Neural progenitor cell (in vitro differentiated cells): ENCODE measurements at places on chromosomes 12 and 14.

GRCh38 chr14:105398726-105399465 lies 558 bp downstream of the TEX22 start:
- no peak for DNase-seq

DNA sequence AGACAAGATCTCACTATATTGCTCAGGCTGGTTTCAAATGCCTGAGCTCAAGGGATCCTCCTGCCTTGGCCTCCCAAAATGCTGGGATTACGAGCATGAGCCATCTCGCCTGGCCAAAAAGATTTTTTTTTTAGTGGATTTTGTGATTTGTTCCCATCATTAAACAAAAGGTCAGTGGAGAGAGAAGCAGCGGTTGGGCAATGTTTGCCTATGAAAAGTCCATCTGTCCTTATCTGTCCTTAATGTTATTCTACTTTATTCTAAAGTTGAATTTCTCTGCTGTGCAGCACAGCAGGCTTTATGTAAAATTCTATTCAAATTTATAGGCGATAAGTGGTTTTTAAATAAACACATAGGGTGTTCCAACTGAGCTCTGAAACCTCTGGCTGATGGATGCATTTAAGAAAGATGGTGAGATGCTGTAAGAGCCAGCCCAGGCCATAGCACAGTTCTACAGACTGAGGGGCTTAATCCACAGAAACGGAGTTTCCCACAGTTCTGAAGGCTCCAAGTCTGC lies 18.8 kb downstream of the HCAR2 start:
- no peak for DNase-seq

GRCh38 chr14:93947282-93947681 lies 20.1 kb downstream of the FAM181A start:
- DNase-seq, result no peak

DNA sequence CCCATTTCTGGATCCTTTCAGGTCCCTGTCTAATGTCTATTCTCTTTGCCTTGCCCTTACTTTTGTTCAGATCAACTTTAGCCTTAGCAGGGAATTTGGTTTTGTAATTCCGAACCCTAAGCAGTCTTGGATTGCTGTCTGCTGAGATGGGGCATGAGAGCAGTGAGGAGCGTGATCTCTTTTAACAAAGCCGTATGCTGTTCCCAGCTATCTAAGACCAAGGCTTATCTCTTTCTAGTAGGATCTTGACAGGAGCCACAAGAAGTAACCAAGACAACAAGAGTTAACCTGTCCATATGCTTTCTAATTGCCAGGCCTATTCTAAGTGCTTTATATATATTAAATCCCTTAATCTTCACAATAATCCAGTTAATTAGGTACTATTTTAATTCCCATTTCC lies 4.5 kb upstream of the DHRS7 start:
- no peak for DNase-seq

DNA sequence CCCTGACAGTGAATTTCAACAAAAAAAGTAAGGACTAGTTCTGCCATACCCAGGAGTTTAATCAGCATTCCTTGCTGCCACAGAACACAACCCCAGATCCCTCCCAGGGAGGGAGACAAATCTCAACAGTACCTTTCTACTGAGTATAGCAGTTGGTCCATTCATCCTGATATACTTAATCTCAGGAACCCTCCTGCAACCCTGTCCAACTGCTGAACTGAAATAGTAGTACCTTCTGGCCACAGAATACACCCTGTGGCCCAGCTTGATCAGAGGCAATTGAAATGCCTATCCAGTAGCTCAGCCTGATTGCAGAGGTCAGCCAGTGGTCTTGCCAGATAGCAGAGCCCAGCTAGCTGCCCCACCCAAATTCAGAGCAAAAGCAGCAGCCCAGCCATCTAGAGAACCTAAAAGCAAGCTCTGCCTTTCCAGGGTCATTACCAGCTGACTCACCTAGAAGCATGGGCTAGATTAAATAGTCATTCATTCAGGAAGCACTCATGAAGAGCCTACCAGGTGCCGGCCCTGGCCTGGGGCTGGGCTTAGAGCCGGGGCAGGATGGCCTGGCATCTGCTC lies 40.0 kb upstream of the RHOJ start:
- DNase-seq, result no peak

DNA sequence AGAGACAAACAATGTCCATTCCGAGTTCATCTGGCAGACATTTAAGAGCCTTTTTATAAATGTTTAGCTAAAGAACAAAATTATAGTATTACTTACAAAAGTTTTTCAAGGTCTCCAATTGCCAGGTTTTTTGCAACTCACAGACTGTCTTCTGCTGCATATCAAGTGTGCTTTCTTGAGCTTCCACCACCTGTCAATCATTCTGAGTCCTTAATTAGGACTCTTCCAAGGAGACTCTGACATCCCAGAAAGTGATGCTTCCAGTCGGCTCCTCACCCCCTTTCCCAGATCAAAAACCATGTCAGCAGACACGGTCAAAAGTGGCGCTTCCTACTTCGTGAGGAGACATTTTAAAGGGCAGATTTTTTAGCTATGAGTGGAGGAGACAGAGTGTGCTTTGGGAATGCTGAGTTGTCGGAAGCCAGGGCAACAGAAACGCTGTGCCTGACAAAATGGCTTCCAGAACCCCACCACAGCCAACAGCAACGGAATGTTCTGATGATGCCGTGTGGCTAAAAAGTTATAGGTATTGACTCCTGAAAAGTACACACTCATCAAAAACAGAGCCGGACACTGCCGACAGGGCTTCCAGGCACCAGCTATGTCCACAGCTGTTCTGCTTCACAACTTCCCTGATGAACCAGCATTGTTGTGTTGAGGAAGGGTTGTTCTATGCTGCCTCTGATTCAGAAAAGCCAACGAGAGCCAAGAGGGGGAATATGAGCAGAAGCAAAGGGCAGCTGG lies 116.1 kb upstream of the SLC35F4 start:
- DNase-seq, result no peak

DNA sequence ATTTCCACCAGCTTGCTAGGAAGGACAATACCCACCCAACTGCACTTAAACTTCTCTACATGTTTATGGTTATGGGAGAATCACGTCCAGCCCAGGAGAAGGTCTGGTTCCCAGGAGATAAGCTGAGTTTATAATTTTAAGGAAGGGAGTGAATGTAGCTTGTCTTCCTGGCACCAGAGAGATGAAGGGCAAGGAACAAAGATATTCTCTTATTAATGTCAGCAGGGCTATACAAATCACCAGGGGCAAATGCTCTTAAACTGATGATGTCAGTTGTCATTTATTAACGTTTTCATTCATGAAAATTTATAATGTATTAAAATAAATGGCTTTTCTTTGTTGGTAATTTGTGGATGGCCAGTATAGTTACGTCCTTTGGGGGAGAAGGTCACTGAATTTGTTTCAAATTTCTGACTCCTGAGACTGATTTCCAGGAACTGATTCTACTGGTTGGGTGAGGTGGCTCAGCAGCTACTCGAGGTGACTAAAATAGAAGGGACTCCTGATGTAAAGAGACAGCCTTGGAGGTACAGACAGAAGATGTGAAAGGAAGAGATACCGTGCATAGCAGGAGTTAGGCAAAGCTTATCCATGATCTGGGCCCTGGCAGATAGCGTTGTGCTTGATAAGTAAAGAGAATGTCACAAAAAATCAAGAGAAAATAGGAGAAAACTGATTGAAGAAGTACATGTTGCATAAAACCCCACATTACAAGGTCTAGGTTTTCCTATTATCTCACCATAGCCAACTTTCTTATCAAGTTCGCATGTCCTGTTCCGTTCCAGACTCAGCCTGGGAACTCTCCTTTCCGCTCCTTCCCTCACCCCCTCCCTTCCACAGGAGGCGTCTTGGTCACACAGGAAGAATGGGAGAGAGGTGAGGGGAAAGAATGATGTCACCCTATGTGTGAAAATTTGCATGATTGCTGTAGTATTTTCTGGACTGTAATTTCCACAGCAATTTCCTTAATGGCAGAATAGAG lies 367.1 kb upstream of the FAR2 start:
- no peak for DNase-seq

GRCh38 chr12:113445544-113446171 lies 23.5 kb downstream of the SDSL start:
- DNase-seq, result no peak

DNA sequence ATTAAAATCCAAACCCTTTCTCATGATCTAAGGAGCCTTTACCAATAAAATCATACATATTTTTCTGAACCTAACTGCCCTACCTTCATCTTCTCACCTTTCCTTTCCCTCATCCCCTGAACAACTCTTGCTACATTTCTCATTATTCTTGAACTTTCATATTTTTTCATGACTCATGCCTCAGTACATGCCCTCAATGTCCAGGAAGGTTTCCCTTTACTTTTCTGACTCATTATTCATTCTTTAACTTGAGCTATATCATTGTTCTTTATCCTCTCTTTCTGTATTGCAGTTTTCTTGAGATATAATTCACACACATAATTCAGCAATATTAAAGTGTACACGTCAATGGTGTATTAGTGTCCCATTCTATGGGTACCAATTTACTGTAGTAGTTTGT lies 231.0 kb downstream of the ALG10B start:
- DNase-seq, result no peak

GRCh38 chr14:106185837-106186233 lies 659.5 kb downstream of the TMEM121 start:
- DNase-seq, result no peak

GRCh38 chr12:31322801-31323207 lies 3.1 kb downstream of the SINHCAF start:
- peak; percentile 33 for DNase-seq

DNA sequence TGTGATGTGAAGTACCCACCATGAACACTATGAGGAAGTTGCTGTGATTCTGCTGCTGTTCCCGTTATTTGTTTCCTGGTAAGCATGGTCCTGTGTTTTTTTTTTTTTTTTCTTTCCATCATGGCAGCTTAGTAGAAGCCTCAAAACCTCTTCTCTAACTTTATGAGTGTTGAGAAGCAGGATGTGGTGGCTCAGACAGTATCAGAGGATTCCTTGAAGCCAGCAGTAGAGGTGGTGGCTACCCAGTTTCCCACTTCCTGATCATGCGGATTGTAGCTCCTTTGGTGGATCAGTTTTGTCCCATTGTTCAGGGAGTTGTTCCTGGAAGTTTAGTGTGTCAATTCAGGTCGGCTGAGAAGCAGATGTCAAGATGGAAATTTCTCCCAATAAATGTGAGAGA lies 175.8 kb downstream of the ATP23 start:
- no peak for DNase-seq

DNA sequence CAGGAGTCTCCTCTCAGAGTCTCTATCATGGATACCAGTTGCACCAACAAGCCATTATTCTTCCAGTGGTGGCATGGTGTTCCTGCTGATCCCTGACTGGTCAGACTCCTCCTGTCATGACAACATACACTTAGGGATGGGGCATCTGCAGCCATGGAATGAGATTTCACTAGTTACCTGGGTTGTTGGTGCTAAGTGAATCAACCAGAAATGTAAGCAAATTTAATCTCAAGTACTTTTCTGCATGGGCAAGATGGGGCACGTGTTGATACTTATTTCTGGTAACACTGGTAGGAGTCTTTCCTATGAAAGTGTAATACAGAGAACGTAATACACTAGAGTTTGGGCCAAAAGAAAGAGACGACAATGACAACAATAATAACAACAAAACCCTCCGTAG lies 211.5 kb upstream of the FOXN3 start:
- DNase-seq, result no peak

- DNase-seq, result no peak
Measured at GRCh38 chr12:54215989-54216796, 27.4 kb upstream of the SMUG1 start.

GRCh38 chr12:103207936-103208335 lies 250.5 kb downstream of the ASCL1 start:
- DNase-seq, result peak; percentile 93

- DNase-seq, result no peak
Measured at GRCh38 chr14:54797556-54797955, 105.1 kb downstream of the GCH1 start.

DNA sequence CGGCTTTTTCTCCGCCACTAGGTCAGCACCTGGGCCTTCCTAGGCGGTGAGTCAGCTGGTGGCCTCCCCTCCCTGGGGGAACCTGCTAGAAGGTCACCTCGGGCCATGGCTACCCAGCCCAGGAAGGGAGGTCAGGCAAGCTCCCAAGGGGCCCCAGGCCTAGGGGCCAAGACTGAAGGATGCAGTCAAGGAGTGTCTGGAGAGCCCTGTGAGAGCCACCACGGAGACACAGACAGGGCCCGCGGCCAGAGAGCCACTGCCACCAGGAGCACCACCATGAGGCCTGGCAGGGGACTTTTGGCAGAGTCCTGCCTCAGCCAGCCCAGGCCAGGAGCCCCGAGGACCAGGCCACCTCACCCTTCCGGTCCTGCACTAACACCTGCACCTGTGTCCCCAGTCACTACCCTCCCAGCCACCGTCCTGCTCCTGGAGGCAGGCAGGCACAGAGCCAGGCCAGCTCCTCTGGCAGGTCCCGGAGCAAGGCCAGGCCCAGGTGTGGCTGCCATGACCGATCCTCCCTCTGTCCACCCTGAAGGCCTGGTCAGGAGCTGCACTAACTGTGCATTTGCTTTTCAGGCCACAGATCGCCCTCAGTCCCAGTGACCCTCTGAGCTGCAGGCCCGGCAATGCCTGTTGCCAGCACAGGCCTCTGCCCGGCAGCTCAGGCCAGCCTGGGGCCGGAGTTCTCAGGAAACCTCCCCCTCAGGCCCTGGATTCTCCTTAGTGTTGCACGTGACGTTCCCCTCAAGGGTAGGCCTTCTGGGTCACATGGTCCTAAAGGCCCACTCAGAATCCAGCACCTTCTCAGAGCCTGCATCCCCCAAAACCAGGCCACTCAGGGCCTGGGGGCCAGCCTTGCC lies 6.9 kb downstream of the PHETA1 start:
- DNase-seq, result no peak
